ENCODE measurements at places on chromosomes 16 and 17.

- DNase-seq, result no peak
Observed at GRCh38 chr16:70381604-70382342, 35.1 kb downstream of the DDX19A start.

DNA sequence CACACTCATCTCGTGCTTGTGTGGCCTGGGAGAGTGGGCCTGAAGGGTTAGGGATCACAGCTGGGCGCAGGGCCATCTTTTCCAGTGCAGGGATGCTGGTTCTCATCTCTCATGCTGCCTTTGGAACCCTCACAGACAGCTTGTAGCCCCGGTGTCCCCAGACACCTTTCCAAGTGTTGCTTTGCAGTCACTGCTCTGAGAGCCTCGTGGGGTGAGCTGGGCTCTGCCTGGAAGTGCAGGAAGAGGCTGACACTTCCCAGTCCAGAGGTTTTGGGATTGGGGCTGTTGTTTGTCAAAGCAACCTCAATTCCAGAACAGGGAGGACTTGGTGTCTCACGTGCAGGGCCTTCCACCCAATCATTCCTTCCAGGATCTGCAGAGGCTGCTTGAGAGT lies 28.2 kb downstream of the TBX4 start:
- DNase-seq, result no peak

DNA sequence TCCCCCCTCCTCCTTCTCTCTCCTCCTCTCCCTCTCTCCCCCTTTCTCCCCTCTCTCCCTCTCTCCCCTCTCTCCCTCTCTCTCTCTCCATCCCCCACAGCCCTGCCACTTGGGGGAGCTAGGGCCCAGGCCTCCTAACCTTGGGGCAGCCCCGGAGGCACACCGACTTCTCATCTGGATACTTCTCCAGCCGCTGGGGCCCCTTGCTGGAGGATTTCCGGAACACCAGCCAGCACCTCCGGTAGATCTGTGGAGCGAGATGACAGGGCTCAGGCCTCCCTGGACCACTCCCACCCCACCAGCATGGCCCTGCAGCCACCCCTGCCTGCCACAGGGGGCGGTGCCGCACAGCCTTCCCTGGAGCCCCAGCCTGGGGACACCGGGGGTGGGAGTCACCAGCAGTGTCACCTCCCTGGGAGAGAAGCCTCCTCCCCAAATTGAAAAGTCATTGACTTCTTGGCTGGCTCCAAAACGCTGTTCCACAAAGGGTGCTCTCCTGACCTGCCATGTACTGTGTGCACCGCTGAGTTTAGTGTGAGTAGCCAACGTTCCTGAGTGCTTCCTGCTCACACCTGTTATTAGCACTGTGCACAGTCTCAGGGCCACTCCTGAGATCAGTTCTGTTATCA lies 10.5 kb downstream of the DOK4 start:
- peak; percentile 88 for DNase-seq

GRCh38 chr16:51949282-51949681 lies 597.7 kb downstream of the TOX3 start:
- no peak for DNase-seq

DNA sequence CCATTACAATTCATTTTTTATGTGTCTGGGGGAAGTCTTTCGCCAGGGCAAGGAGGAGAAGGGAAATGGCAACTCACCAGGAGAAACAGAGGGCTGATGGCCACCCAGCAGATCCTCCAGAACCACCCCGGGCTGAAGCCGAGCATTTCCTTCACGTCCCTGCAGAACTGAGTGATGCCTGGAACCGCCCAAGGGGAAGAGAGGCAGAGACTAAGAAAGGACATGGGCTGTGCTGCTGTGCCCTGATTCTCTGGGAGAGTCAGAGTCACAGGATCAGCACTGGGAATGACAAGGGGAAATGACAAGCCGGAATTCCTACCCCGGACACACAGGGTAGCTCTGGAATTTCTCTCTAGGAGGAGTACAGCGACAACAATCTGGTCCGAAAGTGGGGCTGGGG lies 27.8 kb downstream of the SLC6A4 start:
- DNase-seq, result no peak

DNA sequence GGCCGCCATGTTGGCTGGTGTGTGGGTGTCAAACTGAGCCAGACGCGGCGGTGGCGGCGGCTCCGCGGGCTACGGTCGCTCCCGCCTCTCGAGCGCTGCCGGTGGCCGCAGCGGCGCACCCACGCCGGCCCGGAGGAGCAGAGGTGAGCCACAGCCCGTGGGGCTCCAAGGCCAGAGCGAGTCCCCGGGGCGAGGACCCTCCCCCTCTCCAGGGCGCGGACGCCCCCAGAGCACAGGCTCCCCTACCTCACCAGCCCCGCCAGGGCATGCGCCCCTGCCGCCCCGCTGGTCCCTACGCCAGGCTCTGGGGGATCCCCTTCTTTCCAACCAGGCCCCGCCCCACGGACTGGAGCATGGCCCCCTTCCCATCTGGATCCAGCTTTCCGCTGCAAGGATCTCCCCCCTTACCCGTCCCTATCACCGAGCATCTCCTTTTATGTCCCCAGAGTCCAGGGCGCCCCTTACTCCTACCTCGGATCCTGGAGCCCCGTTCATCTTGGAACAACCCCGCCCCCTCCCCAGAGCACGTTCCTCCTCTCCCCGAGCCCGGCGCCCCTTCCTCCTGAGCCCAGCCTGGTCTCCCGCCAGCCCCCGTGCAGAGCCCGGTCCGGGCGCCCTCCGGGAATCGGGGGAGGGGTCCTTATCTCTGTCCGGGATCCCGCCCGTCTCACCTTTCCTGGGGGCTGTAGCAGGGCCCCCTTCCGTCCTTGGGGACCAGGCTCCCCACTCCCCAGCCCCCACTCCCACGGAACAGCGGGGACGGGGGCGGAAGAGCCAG lies 412 bp downstream of the EPN2 start:
- DNase-seq, result peak; percentile 74

DNA sequence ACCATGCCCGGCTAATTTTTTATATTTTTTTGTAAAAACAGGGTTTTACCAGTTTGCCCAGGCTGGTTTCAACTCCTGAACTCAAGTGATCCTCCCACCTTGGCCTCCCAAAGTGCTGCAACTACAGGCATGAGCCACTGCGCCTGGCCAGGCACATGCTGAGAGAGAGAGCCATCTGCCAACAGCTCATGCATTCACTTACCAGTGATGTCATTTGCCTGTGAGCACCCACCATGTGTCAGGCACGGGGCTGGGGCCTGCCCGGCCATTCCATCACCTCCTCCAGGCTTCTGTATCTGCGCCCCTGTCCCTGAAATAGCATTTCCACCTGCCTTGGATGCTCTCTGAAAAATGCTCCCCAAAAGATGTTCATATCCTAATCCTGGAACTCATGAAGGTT lies 43.6 kb upstream of the PEMT start:
- no peak for DNase-seq

DNA sequence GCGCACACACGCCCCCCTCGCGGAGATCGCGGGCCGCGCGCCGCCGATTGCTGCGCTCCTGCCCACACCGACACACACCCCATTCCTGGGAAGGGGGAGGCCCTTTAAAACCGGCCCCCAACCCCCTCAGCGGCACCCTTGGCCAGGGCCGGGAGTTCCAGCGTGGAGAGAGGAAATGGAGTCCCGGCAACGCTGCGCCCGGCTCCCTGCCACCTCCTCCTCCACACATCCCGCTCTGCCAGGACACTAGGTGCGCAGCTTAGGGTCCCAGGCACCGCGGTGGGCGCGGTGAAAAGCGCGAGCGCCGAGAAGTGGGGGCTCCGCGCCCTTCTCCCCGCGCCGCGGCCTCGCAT lies 397 bp downstream of the CDC42EP4 start:
- DNase-seq, result no peak

GRCh38 chr17:71921796-71922195 lies 199.0 kb upstream of the SOX9 start:
- no peak for DNase-seq

DNA sequence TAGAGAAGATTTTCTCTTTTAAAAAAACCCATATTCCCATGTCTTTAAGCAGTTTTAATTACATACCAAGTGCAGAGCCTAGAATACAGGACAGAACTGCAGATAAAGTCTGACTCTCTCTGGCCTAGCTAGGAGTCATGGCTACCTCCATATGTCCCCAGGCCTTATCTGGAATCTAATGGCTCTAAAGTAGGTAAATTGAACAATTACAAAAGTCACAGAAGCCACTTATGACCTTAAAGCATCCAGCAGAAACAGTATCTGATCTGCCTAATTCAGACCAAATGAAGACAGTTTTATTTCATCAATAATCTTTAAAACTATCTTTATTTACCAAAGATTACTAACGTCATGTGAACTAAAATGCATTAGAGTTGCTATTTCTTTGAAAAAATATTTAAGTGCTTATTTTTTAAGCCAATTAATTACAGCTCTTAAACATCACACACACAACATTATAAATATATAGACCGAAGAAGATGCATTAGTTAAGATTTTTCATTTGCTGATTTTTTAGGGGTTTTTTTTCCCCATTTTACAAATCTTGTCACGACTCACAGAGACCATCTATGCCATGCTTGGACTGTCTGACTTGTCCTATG lies 28.7 kb downstream of the PMM2 start:
- DNase-seq, result no peak

- no peak for DNase-seq
Observed at GRCh38 chr17:76925441-76925891, 57.3 kb downstream of the MGAT5B start.

- no peak for DNase-seq
Observed at GRCh38 chr17:70159980-70160379, 9.4 kb upstream of the KCNJ2 start.

DNA sequence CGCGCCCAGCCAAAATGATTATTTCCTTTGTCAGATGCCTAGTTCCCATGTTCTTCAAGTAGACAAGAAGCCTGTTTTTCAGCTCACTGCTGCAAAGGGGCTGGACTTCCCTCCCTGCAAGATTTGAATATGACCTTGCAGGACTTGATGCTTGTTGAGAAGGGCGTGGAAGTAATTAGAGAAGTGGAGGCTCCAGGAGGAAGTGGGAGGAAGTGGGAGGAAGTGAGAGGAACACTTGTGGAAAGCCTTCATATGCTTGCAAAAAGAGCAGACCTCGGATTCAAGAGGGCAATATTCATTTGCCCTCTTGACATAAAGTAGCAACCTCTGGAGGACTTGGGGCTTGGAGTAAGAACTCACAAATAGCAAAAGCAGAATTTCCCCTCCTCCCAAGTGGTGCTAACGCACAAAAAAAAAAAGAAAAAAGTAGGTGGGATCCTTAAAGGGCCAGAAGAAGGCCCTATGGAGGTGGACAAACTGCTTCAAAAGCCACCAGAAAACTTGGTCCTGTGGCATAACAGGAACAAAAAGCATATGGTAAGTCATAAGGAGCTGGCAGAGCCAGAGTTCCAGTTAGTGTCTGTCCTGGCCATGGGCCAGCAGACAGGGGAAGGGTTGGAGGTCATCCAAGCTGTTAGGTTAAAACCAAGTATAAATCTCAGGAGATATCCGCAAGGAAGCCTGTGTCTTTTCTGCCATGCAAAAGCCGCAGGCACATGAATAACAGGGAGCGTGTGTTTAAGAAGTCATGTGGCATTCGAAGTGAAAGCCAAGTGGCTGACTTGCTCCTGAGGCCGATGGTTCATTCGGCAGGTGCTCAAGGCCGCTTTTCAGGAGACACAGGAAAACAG lies 20.6 kb upstream of the PRKAR1A start:
- DNase-seq, result no peak

DNA sequence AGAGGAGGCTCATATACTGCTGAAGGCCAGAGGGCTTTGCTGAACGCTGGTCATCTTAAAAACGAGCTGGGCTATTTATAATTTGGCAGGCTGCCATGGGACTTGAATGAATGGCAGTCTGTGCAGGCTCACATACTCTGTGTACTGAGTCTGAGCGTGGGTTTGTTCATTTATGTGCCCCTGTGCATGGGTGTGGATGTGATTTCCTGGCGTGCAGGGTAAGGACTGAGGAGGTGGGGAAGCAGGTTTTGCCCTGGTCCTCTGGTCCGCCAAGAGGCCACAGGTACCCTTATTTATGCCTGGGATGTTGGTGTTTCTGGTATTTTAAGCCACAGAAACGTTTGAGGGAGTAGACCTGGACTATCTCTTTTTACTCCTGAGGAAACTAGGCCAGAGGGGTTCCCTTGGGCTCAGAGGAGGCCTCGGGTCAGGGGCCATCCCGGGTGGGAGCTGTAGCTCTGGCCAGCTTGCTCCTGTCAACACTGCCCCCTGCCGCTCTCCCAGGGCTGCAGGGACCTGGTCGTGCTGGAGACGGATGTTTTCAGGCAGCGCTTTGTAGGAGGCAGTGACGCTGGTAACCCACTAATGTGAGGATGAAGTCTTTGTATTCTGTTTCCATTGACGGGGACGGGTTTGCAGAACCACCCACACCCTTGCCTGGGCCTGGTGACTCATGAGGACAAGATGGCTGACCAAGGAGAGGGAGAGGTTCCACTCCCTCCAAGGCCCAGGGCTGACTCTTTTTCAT lies 184.4 kb downstream of the MSI2 start:
- DNase-seq, result peak; percentile 69

- no peak for DNase-seq
Observed at GRCh38 chr17:80860101-80860671, 131.5 kb upstream of the CHMP6 start.

GRCh38 chr17:12637015-12637414 lies 28.7 kb upstream of the MYOCD start:
- no peak for DNase-seq

DNA sequence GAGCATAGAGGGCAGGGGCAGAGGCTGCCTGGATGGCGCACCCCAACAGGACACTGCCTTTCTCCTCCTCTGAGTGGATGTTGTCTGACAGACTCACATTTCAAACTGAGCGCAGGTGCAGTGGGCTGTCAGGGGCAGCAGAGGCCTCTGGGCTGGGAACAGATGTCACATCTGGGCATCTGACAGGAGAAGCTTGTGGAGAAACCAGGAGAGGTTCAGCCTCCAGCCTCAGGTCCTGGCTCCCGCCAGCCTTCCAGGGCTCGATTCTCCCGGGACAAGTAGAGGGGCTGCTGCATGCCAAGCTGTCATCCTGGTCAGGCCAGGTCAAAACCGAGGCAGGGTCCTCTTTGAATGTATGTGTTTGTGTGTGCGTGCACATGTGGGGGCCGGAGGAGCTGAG lies 67.7 kb upstream of the SDK2 start:
- no peak for DNase-seq

- no peak for DNase-seq
Observed at GRCh38 chr17:17403065-17403464, 73.7 kb upstream of the MED9 start.

DNA sequence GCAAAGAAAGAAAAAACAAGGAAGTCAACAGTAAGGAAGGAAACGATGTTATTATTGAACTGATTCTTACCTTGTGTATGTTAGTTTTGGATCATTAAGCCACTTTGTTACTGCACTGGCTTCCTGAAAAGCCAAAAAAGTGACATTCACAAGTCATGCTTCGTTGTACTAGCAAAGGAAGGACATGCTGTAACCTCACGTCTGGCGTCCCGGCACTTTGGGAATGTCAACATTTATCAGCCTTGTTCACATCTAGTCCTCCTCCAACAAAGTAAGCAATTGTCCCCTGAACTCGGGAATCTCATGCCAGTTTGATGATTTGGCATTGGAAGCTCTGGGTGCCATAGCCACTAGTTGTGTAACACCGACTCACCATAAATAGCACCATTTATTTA lies 731 bp upstream of the MKS1 start:
- DNase-seq, result no peak

- DNase-seq, result peak; percentile 96
Observed at GRCh38 chr17:45051060-45051719, at the start of gene DCAKD. Gene DCAKD, minus strand, starts transcription at chr17:45051632. Its CDS starts 16,747 bp downstream, at chr17:45034885.

Data from GM13977 (cell line).